Endodermal cell (in vitro differentiated cells): ENCODE measurements at places on chromosomes 11 and 22.

DNA sequence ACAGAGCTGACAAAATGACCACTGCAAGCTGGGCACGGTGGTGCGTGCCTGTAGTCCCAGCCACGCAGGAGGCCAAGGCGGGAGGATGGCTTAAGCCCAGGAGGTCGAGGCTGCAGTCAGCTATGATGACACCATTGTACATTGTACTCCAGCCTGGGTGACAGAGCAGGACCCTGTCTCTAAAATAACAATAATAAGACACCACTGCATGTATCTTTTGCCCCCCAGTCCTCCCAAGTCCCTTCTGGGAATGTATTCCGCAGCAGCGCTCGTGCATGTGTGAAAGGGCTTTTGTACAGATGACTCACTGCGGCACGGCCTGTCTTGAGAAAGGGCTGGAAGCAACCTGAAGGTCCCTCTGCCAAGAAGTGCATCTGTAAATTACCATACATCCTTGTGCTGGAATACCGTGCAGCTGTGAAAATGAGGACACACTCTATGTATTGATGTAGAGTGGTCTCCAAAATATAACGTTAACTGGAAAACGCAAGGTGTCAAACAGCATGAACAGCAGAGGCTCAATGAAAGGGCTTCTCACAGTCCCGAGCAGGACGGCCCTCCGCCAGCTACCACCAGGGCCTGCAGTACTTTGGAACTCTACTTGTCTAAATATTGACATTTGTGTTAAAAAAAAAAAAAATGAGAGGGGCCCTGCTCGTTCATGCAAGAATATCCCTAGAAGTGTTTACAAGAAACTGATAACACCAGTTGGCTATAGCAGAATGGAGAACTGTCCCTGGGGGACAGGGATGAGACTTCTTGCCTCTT, 9.0 kb upstream of the CDC42EP2 start:
- DNase-seq: no peak

- DNase-seq: no peak
These were observed 14.4 kb downstream of the UFD1 start for GRCh38 chr22:19464546-19464945.

DNA sequence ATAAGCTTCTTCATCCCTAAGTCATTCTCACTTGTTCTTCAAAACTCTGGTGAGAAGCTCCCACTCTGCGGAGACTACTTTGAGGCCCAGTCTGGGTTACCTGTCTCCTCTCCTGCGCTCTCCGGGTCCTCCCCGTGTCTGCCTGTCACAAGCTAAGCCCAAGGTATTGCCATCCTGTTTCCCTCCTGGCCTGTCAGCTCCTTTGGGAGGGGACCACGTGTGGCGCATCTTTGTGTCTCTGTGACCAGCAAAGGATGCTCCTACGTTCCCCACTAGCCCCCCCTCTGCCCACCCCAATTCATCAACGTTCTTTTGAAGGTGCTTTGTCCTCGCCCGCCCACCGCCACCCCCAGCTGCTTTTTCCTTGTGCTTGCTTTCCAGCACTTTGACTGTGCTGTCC, 31.8 kb upstream of the FBLN1 start:
- no peak for DNase-seq

- no peak for DNase-seq
These were observed 34.4 kb upstream of the ZBED5 start for GRCh38 chr11:10892250-10892649.

- DNase-seq: peak; percentile 45
These were observed 68.8 kb downstream of the RTL6 start for GRCh38 chr22:44428941-44429830.

GRCh38 chr22:17137861-17138425, 16.8 kb upstream of the TMEM121B start:
- DNase-seq: no peak

DNA sequence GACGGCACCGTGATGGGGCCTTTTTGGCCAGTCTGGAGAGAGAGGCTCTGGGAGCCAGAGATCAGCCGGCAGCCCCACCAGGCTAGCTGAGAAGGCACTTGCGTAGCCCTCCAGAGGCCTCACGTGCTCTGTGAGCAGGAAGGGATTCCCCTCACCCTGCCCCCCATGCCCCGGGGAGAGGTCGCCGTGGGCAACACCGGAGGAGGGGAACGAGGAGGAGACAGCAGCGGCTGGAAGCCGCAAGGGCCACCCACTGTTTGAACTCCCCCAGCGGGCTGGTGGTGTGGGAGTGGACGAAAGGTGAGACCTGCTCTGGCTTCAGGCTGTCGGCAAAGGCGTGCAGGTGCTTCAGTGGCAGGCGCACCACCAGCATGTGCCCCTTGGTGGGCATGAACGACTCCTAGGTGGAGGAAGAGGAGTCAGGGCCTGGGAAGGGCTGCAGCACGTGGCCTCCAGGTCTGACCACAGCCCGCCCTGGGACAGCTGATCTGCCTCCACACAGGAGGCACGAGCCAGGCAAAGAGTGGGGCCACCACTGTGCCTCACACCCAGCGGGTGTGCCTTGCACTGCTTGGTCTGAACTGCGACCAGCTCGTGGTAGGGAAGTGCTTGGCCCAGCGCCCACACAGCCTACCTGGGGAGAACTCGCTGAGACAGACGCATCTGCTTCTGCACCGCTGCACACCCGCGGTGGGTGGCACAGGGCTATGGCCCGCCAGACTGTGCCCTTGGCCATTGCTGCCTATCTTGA, 99.9 kb downstream of the MED15 start:
- DNase-seq: peak; percentile 68

DNA sequence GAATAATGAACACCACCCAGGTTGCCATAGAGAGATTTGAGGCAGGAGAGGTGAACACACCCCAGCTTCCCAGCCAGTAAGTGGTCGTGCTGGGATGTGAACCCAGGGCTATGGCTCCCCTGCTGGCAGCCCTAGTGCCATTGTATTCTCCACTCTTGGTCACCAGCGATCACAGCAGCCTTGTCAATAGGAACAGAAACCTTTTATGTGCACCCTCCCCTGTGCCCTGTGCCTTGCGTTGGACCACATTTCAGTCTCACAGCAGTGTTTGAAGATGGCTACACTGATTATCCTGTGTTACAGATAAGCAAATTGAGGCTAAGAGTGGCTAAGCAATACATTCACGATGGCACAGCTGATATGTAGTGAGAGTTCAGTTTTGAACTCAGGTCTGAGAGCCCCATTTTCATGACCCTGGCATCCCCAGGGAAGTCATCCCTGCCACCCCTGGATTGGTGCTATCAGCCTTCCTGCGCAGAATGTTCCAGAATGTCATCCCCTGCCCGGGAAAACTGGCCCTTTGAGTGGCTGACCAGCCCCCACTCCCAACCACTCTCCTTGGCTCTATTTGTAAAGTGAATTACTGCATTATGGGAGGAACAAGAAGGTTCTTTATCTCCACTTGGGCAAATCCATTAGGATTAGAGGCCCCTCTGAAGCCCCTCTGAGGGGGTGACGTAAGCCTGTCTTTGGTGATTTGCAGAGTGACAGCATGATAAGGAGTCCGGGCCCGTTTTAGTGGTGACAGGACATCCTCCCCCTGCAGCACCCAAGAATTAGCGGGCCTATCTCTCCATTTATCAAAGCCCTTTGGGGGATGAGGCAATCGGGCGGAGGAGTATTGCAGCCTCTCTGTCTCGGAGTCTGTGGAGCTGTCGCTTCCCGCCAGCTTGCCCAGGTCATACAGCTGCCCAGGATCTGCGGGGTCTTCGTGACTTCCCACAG, 30.9 kb downstream of the SMIM38 start:
- no peak for DNase-seq

DNA sequence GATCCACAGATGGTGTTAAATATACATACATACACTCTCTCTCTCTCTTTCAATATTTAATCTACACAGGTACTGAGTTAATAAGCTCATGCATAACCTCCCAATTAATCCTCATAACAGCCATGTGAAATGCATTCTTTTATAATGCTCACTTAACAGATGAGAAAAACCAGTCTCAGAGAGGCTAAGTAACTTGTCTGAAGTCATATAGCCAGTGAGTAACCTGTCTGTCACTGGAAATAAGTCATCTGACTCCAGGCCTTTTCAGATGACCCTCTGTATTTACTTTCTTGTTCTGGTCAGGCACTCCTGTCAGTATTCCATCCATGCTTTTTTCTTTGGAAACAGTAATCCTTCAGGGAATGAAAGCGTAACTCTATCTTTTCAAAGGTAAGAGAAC, 594.0 kb upstream of the TENM4 start:
- no peak for DNase-seq

GRCh38 chr11:127567237-127567932, 566.8 kb upstream of the KIRREL3 start:
- DNase-seq: peak; percentile 47

GRCh38 chr11:94909371-94909820, 64.0 kb downstream of the CWC15 start:
- no peak for DNase-seq

DNA sequence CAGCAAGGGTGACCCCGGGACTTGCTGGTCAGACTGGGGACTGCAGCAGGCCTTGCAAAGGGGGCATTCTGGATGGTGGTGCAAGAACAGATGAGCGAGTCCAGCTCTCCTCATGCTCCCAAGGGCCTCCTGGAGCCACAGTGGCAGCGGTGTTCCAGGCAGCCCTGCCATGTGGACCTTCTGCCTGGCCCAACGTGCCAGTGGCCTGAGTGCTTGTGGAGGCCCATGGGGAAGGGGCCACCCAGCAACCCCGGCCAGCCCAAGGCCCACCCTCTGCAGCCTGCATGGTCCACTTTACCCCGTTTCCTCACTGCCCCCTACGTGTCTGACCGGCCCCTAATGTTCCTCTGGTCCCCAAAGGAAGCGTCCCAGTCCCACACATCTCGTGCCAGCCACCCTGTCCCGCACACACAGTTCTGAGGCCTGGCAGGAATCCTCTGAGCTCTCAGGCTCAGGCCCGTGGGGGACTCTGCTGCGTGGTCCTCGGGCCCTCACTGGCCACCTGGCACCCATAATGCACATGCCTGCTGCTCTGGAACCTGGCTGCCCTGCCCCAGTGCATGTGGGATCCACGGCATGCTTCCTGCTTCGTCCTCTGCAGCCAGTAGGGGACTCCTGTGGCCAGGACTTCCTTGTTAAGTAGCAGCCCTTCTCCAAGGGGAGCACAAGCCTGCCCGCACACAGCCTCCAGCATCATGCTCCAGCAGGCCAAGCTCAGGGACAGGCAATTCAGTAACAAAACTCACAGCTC, 85.5 kb downstream of the DGCR2 start:
- DNase-seq: peak; percentile 68

- no peak for DNase-seq
These were observed 14.1 kb downstream of the CREB3L1 start for GRCh38 chr11:46291441-46292150.

- DNase-seq: no peak
These were observed 28.4 kb downstream of the ARFGAP2 start for GRCh38 chr11:47148270-47148669.

GRCh38 chr11:9461760-9462134, 935 bp downstream of the ZNF143 start:
- DNase-seq: no peak

GRCh38 chr11:91156041-91156440, 933.2 kb upstream of the CHORDC1 start:
- no peak for DNase-seq

- DNase-seq: no peak
These were observed 6.1 kb downstream of the ASCC2 start for GRCh38 chr22:29831958-29832357.

- DNase-seq: no peak
These were observed 85.2 kb downstream of the RELT start for GRCh38 chr11:73461335-73461840.

- DNase-seq: no peak
These were observed 82.3 kb downstream of the PDE2A start for GRCh38 chr11:72591785-72592502.

GRCh38 chr11:66864924-66865697, 8.2 kb downstream of the LRFN4 start:
- DNase-seq: no peak

DNA sequence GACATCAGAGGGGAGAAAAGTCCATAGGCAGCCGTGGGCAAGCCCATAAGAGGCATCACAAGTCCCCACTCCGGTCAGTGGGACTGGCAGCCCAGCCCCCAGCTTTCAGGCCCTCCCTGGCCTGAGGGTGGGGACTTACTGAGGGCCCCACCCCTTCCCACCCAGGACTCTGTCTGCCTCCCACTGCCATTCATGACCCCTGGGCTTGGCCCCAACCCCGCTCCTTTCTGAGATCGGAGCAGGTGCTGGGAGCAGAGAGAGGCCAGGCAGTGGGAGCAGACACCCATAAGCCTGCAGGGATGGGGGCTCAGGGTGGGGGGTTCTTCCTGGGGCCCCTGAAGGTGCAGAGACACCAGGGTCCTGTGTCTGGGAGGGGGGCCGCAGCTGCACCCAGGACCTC, 5.1 kb downstream of the UPK2 start:
- DNase-seq: no peak

GRCh38 chr11:36091256-36091811, 147.5 kb downstream of the LDLRAD3 start:
- peak; percentile 45 for DNase-seq

GRCh38 chr11:75554258-75555022, 7.6 kb upstream of the SERPINH1 start:
- peak; percentile 97 for DNase-seq

DNA sequence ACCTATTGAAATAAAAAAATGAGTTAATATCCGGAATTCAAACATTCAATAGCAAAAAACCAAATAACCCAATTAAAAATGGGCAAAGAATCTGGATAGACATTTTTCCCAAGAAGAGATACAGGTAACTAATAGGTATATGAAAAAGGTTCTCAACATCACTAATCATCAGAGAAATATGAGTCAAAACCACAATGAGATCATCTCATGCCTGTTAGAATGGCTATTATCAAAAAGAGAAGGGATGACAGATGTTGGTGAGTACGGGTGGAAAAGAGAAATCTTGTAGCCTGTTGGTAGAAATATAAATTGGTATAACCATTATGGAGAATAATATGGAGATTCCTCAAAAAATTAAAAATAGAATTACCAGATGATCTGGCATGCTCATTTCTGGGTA, 26.9 kb upstream of the OR6M1 start:
- no peak for DNase-seq

DNA sequence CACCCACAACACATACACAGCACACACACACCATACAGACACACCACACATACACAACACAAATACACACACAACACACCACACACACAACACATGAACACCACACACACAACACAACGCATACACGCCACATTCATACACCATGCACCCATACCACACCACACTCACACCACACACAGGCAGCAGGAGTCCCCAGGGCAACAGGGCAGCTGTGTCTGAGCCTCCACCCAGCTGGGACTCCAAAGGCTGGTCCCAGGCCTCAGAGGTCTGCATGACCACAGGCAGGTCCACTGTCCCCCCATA, 3.3 kb upstream of the WNT7B start:
- no peak for DNase-seq

GRCh38 chr11:14748090-14748489, 104.5 kb downstream of the PDE3B start:
- DNase-seq: no peak

- no peak for DNase-seq
These were observed 81.1 kb downstream of the MORC2 start for GRCh38 chr22:30887453-30887852.
